Activated CD4-positive, alpha-beta T cell treated with anti-CD3 and anti-CD28 coated beads, Interleukin-2, amount 10 ng/mL, durations not matched to agents 7 days and 5 days (primary cell): ENCODE measurements at places on chromosomes 5 and 9.
A peak's percentile ranks its signal among the peaks of the same experiment; 100 is the strongest.

GRCh38 chr5:77306531-77306930, 96.1 kb downstream of the PDE8B start:
- DNase-seq, result no peak

GRCh38 chr5:136330353-136331038, 34.8 kb downstream of the TRPC7 start:
- DNase-seq, result no peak

DNA sequence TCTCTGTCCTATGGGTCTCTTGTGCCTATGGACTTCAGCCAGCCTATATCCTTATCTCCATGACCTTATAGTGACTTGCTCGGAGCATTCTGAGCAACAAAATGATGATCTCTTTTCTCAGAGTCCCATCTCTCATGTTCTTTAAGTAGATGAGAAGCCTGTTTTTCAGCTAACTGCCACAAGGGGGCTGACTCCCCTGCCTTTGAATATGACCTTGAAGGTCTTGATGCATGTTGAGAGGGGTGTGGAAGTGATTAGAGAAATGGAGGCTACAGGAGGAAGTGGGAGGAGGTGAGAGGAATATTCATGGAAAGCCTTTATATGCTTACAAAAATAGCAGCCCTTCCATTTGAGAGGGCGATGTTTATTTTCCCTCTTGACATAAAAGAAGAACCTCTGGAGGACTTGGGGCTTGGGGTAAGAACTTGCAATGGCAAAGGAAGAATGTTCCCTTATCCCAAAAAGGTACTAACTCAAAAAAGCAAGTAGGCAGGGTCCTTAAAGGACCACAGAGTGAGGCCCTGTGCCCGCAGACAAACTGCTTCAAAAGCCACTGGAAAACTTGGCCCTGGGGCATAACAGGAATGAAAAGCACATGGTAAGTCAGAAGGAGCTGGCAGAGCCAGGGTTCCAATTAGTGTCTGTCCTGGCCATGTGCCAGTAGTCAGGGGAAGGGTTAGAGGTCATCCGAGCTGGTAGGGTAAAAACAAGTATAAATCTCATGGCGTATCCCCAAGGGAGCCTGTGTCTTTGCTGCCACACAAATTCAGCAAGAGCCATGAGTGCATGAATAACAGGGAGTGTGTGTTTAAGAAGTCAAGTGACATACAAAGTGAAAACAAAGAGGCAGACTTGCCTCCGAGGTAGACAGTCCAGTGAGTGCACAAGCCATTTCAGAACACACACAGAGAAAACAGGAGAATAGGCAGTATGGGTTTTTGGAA, 39.1 kb downstream of the FGD3 start:
- peak; percentile 50 for DNase-seq

GRCh38 chr5:32387211-32387610, 57.3 kb downstream of the ZFR start:
- DNase-seq, result no peak

GRCh38 chr5:99099691-99100090, 170.9 kb upstream of the CHD1 start:
- DNase-seq, result no peak

- DNase-seq, result no peak
Observed at GRCh38 chr5:67249590-67249895, 52.9 kb upstream of the CD180 start.

GRCh38 chr9:95003689-95004410, 277.4 kb downstream of the AOPEP start:
- no peak for DNase-seq

DNA sequence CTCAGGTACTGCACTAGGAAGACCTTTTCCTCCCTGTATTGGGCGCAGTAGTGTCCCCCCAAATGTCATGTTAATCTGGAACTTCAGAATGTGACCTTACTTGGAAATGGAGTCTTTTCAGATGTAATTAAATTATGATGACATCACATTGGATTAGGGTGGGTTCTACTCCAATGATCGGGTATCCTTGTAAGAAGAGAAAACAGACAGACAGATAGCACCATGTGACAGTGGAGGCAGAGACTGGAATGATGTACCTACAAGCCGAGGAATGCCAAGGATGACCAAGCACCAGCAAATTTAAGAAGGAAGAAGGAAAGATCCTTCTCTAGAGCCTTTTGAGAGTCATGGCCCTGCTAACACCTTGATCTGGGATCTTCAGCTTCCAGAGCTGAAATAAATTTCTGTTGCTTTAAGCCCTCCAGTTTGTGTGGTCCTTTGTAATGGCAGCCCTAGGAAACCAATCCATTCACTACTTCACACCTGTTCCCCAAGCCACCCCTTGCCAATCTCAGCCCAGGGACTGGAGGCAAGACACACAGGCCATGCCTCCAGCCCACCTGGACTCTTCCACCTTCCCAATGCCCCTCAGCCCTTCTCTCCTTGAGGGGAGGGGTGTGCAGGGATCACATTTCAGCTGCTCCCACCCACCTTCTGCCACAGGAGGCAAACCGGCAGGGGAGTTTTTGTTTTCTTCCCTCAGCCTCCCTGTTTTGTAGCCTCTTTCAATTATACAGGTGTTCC, 1.6 kb downstream of the CCNJL start:
- no peak for DNase-seq

DNA sequence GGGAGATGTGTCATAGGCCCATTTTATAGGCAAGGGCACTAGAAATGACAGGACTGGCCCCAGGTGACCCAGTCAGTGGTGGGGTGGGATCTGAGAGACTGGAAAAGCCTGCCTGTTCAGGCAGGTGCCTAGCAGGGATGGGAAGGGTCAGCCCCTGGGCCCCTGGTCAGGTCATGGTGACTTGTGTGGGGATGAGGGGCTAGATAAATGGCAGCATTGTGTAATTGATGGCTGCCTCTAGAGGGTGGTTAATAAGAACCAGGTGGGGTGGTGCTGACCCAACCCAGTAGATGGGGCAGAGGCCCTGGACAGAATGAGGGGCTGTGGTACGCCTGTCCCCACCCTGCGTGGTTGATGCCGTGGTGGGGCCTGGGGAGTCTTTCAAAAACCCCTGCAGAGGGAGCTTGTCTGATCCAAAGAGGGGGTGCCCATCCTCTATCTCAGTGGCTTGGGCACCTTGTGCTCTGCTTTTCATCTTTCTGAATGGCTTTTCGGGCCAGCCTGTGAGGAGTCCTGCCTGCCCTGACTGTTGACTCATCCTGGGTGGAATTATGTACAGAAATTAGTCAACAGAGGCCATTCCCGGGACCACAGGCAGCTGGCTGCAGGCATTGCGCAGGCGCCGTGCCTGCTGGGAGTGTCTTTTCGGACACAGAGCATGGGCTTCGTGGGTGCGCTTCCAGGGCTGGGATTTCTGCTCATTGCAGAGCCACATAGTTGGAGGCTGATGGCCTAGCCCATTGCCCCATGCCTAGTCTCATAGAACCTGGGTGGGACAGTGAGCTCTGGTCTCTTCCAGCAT, 93.6 kb upstream of the PITX1 start:
- no peak for DNase-seq

- no peak for DNase-seq
Observed at GRCh38 chr9:27791311-27791710, 218.0 kb upstream of the C9orf72 start.

- DNase-seq, result no peak
Observed at GRCh38 chr9:93894691-93895079, 60.5 kb downstream of the BARX1 start.

GRCh38 chr5:654071-654778, 38.9 kb downstream of the TPPP start:
- no peak for DNase-seq

DNA sequence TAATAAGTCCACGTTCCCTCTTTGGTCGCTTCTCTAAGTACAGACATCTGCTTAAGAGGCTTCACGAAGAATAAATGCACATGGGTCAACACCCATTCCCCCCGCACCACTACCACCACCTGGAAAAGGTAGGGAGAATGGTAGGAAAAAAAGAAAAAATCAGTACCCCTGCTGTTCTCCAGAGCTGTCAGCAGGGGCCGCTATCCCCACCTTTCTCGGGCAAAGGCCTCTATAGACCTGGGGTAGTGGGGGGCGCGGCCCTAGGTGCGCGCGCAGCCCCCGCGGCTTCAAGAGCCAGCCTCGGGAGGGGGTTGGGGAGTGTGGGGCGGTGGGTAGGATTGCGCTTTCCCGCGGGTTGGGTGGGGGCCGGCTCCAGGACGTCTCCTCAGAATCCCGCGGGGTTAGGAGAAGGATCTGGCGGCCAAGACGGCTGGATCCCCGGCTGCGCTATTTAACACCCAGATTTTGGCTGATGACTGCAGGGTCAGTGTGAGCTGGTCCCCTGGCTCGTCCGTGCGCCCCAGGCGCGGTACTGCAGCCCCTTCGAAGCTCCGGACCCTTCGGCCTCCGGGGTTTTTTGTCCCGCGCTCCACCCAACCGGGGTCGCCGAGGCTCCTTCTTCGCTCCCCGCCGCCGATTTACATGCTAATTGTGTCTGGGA, 1.6 kb upstream of the SEMA6A start:
- DNase-seq, result peak; percentile 30

DNA sequence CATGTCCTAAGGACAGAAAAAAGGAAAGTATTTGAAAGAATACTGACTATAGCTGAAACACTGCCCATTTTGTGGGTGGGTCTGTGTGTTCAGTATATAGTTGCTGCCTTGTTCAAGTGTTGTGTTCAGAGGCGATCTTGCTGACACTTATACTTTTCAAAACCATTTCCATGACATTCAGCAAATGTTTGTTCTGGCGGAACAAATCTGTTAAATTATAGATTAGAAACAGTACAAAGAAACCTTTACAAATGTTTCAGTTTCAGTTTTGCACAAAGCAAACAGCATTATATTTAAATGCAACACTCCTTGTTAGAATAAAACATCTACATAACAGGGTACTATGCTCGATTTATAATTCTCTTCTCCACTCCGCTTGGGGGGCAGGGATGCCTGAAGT, 2276.3 kb downstream of the MAT2B start:
- no peak for DNase-seq

DNA sequence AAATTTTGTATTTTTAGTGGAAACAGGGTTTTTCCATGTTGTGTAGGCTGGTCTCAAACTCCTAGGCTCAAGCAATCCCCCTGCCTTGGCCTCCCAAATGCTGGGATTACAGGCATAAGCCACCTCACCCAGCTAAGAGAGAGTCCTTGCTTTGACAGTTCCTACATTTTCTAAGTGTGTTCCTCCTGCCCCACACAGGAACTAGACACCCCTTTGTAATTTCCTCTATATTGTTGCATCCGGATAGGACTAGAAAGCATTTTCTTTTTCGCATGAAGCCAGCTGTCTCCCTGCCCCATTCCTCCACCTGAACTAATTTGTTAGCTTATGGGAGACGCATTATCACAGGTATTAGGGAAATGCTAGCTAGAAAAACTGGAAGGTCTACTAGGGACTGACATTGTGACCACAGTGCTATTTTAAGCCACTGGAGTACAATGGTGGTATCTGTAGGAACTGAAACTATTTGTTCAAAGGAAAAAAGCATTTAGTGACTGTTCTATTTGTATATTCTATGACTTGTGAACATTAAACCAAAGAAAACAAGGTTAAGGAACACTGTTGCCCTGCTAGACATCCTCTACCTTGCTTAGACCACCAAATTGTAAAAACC, 214.1 kb downstream of the SMARCA2 start:
- DNase-seq, result no peak

- DNase-seq, result no peak
Observed at GRCh38 chr5:132498152-132498551, 7.6 kb upstream of the IRF1 start.

GRCh38 chr5:125337294-125337693, 590.9 kb upstream of the ZNF608 start:
- no peak for DNase-seq

DNA sequence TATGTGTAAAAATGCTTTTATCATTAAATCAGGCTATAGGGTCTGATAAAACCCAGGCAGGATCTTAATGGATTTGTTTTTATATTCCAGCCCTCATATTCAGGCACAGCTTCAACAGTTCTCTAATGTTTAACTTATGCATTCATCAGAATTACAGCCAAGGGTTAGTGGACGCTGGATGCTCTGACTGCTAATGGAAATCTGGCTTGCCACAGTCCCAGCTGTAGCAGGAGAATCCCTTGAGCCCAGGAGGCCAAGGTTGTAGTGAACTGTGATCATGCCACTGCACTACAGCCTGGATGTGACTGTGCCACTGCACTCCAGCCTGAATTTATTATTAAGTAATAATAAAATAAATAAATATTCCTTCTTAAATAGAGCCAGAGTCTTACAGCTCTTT, 98.0 kb downstream of the SLC25A46 start:
- DNase-seq, result no peak

- no peak for DNase-seq
Observed at GRCh38 chr9:20014168-20014567, 225.3 kb upstream of the SLC24A2 start.

GRCh38 chr9:119868694-119869093, 499.5 kb upstream of the BRINP1 start:
- no peak for DNase-seq

- DNase-seq, result no peak
Observed at GRCh38 chr5:112787896-112788295, 50.2 kb downstream of the APC start.

DNA sequence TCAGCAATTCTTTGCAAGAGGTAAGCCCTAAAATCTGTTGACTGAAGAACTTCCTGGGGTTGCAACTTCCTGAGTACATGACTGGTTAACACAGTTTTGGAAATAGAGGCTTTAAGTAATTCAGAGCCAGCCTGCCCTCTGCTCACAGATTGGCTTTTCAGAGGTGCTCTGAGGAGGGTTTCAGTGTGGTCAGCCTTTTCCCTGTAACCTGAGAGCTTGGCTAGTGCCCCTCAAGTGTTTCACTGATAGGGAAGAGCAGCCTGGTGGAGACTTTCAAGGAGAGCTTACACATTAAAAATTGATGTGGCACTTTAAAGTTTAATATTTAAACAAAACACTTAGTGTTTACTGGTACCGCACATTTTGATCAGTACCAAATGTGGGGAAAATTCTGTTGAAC, 56.7 kb upstream of the FOXB2 start:
- no peak for DNase-seq

GRCh38 chr5:163309914-163310313, 127.5 kb upstream of the CCNG1 start:
- no peak for DNase-seq

DNA sequence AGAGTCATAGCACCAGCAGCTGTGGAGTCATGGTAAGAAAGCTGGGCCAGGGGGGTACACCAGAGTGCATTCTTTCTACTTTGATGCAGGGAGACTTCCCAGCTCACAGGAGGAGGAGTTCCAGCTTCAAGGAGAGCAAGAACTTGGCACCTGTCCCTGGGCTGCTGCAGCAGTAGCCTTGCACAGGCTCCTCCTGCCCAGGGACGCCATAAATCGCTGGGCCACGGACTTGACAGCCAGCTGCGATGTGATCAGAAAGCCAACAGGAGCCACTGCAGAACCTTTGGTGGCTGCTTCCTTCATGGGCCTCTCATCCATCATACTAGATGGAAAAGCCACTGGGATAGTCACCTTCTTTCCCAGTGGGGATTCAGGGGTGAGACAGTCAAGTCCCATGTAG, 234.7 kb downstream of the NMUR2 start:
- DNase-seq, result no peak

DNA sequence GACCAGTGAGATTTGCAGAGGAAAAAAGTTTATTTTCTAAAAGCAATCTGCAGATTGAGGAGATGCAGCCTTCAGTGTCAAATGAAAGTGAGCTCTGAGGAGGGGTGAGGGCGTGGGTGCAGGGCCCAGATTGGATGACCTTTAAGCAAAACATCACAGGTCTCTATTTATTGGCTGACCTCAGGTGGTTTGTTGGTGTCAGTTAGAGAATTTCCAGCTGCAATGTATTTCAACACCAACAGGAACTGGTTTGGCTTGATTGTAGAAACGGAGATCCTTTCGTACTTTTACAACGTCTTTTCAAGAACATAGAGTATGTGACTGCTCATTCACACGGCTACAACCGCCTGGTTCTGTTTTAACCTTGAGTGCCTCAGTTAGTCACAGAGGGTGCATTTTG, 1069.1 kb downstream of the EFNA5 start:
- no peak for DNase-seq
